ENCODE measurements at places on chromosomes 6 and 20. TPM values are rescaled to one million over a fixed set of nuclear protein-coding genes. Genes with fewer than 3 reads are reported as not detected.

GRCh38 chr6:28900577-28901256 is 23.1 kb downstream of the TRIM27 start:
- peaks cover 42% of the 10 kb centered on the region for H3K36me3 ChIP-seq
- no peak overlapping the region for H3K4me3 ChIP-seq
- H3K27ac ChIP-seq, result no peak overlapping the region

- DNase-seq, result no peak
- H3K4me3 ChIP-seq, result no peak overlapping the region
- H3K27me3 ChIP-seq, result peaks cover 4% of the 10 kb centered on the region
- peaks cover 4% of the 10 kb centered on the region for H3K36me3 ChIP-seq
- H3K27ac ChIP-seq, result no peak overlapping the region
Measured at GRCh38 chr20:63945031-63945658, 11.1 kb downstream of the UCKL1 start.

ABT1 gene
- total RNA-seq, result 16.3 TPM

- no peaks in the 10 kb centered on the region for H3K36me3 ChIP-seq
- H3K27ac ChIP-seq, result no peak overlapping the region
- no peak for DNase-seq
- peaks cover 4% of the 10 kb centered on the region for H3K27me3 ChIP-seq
- no peak overlapping the region for H3K4me3 ChIP-seq
Measured at GRCh38 chr6:6920987-6921313, 186.8 kb upstream of the RREB1 start.

- peaks cover 4% of the 10 kb centered on the region for H3K36me3 ChIP-seq
- H3K4me3 ChIP-seq, result no peak overlapping the region
- DNase-seq, result no peak
- H3K4me1 ChIP-seq, result no peaks in the 10 kb centered on the region
- no peaks in the 10 kb centered on the region for H3K27me3 ChIP-seq
- no peak overlapping the region for H3K27ac ChIP-seq
Measured at GRCh38 chr6:164409309-164410009, 899.9 kb downstream of the C6orf118 start.

GRCh38 chr20:46031701-46032254 is 2.8 kb downstream of the SLC12A5 start:
- H3K36me3 ChIP-seq, result no peaks in the 10 kb centered on the region
- H3K27me3 ChIP-seq, result peaks cover 31% of the 10 kb centered on the region
- H3K27ac ChIP-seq, result no peak overlapping the region
- 0 out of 2 replicates have a peak, but pooled peaks cover 6% of the 10 kb centered on the region for H3K4me1 ChIP-seq

- peak overlapping the region; percentile 69 for H3K27ac ChIP-seq
- H3K4me1 ChIP-seq, result peaks cover 39% of the 10 kb centered on the region
- peaks cover 5% of the 10 kb centered on the region for H3K36me3 ChIP-seq
- no peak overlapping the region for H3K4me3 ChIP-seq
Measured at GRCh38 chr20:36086767-36087166, 67.8 kb upstream of the EPB41L1 start.

RIPOR3 gene
- 0.13 TPM for total RNA-seq

UBE2J1 gene
- total RNA-seq, result 44.2 TPM

DNA sequence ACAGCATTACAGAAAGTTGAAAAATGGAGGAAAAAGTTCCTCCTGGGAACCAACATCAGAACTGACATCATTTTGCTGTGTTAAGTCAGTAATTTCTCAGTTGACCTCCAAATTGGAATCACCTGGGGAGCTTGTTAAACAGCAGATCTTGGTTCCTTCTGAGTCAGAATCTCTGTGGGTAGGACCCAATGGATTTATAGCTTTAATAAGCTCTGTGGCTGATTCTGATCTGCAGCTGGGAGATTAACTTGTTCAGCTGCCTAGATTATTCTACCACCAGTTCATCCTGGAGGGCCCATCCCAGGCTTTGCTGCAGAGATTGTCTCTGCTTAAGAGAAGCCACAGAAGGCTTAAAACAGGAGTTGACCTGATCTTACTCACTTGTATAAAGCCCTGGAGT is 90.7 kb upstream of the POPDC3 start:
- peaks cover 5% of the 10 kb centered on the region for H3K27me3 ChIP-seq
- H3K36me3 ChIP-seq, result peaks cover 7% of the 10 kb centered on the region
- H3K4me1 ChIP-seq, result peaks cover 6% of the 10 kb centered on the region
- DNase-seq, result peak; percentile 22

DNA sequence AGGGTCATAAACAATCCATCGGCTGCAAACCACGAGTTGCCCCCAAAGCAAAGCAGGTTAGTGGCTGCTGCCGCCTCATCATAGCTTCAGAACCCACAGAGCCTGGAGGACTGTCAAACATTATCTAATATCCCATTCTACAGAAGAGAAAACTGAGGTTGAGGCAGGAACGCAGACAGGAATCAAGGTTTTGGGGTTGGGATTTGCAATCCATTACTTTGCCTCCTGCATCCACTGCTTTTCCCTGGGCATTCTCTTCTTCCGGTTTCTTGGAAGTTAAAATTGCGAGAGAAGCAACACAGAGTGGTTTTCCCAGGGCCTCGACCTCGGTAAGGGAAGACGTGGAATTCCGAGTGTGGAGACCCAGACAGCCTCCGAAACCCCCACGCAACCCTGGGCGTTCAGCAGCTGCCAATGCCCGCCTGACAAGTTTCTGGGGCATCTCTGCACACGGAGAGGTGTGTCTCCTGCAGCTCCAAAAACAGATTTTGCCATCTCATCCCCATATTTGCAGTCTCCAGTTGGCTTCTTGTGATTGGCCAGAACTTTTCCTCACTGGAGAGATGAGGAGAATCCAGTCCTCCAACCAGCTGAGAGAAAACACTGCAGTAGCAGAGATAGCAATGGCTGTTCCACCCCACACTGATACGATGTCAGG is 45.5 kb upstream of the SNAP25 start:
- peaks cover 3% of the 10 kb centered on the region for H3K27me3 ChIP-seq
- H3K4me3 ChIP-seq, result peak overlapping the region; percentile 86

- no peaks in the 10 kb centered on the region for H3K4me1 ChIP-seq
- H3K36me3 ChIP-seq, result no peaks in the 10 kb centered on the region
- H3K27me3 ChIP-seq, result no peaks in the 10 kb centered on the region
- DNase-seq, result no peak
- no peak overlapping the region for H3K27ac ChIP-seq
- H3K4me3 ChIP-seq, result no peak overlapping the region
Measured at GRCh38 chr6:102798636-102799035, 1405.1 kb downstream of the GRIK2 start.

DNA sequence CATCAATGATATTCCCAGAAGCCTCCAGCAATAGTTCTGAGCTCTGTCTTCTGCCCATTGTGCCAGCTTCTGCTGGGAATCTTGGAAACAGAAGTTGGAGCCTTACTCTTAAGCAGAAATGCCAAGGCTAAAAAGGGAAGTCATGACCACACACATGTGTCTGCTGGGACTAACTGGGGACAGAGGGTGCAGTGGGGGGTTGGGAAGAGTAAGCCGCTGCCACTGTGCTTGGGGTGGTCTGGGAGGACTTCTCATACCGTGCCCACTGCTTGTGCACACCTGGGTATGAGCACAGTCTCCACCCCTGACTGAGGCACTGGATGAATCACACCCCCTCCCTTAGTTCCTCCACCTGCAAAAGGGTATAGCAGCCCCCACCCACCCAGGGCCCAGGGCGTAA is 90.7 kb downstream of the CDC5L start:
- no peak overlapping the region for H3K4me3 ChIP-seq
- peaks cover 3% of the 10 kb centered on the region for H3K27me3 ChIP-seq
- H3K4me1 ChIP-seq, result peaks cover 15% of the 10 kb centered on the region
- no peak for DNase-seq

DNA sequence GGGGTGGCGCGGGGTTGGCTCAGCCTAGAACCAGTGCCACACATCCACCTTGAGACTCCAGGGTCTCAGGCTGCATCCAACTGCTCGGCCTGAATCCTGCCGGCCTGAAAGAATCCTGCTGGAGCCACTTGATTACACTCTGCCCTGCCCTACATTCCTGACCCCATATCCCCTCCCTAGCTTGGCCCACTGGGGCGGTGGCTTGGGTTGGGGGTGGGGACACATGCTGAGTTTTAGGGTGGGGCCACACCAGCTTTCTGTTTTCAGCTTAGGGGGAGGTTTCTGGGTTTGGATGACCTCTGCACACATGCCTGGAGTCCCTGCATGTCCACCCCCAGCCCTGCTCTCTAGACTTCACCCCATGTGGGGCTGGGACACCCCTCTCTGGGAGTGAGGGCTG is 6.8 kb downstream of the ITPR3 start:
- no peak for DNase-seq
- H3K4me3 ChIP-seq, result no peak overlapping the region
- no peaks in the 10 kb centered on the region for H3K27me3 ChIP-seq

GRCh38 chr6:78243519-78243918 is 590.7 kb downstream of the MEI4 start:
- H3K4me3 ChIP-seq, result no peak overlapping the region
- H3K27me3 ChIP-seq, result peaks cover 3% of the 10 kb centered on the region
- DNase-seq, result no peak
